ENCODE measurements at places on chromosomes 7 and 10.

GRCh38 chr7:27958933-27959548 is 219.1 kb downstream of the TAX1BP1 start:
- DNase-seq = no peak

DNA sequence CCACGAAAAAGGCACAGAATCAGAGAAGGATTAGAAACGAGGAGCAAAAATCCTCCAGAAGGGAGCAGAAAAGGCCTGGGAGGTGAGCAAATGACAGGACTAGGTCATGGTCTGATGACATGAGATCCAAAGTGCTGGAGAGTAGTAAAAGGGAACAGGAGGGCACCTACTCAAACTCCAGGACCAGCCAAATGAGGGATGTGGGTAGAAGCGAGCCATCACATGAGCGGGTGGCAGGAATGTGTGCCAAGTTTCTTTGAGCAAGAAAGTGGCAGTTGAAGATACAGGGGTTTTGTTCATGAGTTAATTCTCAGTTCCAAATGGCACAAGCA is 112.6 kb downstream of the RNF32 start:
- no peak for DNase-seq

DNA sequence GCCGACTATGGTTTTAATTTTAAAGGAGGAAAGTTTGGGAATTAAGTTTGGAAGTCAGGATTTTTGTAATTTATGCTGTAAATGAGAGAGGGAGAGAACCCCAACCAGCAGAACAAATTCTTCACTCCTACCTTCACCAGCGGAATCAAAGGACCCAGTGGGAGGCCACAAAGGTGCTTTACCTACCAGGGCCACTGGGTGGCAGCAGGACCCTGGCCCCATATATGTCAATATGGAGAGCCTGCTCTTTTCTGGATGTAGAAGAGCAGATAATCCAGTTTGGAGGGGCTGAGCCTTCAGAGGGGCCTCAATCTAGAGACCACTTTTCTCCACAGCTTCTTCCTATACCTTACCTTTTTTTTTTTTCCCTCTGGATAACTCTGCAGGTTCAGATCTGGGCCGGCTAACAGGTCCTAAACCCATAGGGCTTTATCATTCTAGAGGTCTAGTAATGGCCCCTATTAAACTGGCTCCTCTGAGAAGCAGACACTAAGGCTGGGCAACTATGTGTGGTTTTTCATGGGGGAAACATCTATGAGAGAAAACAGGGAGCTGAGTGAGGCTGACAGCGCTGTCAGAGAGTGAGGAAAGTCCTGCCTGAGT is 8.5 kb upstream of the SCD start:
- DNase-seq = peak; percentile 72

DNA sequence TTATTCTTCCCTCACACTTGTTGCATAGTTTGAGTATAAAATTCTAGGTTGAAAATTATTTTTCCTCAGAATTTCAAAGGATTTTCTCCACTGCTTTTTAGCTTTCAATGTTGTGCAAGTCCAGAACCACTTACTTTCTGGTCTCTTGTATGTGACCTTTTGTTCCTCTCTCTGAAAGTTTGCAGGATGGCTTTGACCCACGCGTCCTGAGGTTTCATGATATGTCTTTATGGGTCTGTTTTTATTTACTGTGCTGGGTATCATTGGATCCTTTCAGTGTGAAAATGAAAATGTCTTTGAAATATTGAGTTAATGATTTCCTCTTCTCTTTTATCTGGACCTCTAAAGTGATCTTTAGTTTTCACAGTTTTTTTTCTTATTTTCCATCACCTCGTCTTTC is 38.5 kb downstream of the C1GALT1 start:
- no peak for DNase-seq

- no peak for DNase-seq
These were observed 798.3 kb downstream of the NXPH1 start for GRCh38 chr7:9231630-9232121.

- DNase-seq = no peak
These were observed 990 bp downstream of the ZNF467 start for GRCh38 chr7:149772241-149772955.
